ENCODE measurements at places on chromosomes 5 and 9.

DNA sequence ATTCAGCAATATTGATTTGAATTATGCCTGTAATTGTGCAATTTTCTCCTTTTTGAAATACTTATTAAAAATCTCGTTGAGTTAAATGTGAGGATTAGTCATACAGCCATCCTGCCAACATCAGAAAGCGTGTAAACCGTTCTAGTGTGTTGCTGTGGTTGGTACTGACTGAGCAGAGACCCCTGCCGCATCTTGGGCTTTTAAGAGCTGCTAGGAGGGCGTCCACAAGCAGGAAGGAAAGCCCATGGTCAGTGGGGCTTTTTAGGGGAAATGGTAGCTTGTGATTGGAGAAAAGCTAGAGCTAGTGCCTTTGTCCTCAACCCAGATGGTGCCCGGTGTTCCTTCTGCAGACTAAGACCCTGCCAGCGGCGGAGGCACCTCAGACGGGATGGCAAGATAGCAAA, 1.3 kb downstream of the SDHA start:
- DNase-seq: peak; percentile 26

- DNase-seq: no peak
Observed at GRCh38 chr5:124718380-124718789, 28.1 kb downstream of the ZNF608 start.

GRCh38 chr5:20656262-20656661, 668.3 kb upstream of the CDH18 start:
- DNase-seq: no peak

- DNase-seq: no peak
Observed at GRCh38 chr5:96856371-96856770, 19.9 kb upstream of the ERAP2 start.

GRCh38 chr9:78724896-78725295, 428.0 kb downstream of the PSAT1 start:
- no peak for DNase-seq

GRCh38 chr5:56812110-56812509, 3.2 kb upstream of the MAP3K1 start:
- DNase-seq: no peak

- no peak for DNase-seq
Observed at GRCh38 chr9:4417578-4418325, 72.5 kb upstream of the SLC1A1 start.

DNA sequence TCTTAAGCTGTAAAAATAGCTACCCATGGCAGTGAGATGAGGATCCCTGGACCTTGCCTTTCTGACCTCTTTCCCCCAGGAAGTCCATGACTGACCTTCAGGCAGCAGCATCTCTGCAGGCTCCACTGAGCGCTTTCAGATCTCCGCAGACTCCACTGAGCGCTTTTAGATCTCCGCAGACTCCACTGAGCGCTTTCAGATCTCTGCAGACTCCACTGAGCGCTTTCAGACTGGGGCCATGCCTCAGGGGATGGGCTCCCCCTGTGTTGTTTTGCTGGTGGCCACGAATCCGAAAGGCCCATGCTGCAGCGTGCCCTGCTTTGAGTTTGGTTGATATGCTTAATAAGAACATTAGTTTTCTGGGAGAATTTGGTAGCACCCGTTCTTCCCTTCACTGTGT, 254.2 kb downstream of the FANCC start:
- no peak for DNase-seq

DNA sequence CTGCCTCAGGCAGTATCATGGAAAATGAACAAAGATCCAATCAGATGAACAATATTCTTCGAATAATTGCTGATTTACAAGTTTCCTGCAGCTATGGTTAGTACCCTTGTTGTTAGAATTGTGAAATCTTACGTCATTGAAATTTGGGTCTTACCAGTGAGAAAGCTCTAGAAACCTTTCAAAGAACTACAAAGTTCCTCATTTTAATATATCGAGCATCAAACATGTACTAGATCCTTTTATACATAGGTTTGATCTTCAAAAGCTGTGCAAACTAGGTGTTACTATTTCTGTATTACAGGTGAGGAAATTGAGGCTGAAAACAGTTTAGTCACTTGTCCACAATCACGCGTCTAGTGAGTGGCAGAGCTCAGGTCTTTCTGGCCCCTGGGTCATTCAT, 43.7 kb upstream of the ANGPTL2 start:
- peak; percentile 45 for DNase-seq

DNA sequence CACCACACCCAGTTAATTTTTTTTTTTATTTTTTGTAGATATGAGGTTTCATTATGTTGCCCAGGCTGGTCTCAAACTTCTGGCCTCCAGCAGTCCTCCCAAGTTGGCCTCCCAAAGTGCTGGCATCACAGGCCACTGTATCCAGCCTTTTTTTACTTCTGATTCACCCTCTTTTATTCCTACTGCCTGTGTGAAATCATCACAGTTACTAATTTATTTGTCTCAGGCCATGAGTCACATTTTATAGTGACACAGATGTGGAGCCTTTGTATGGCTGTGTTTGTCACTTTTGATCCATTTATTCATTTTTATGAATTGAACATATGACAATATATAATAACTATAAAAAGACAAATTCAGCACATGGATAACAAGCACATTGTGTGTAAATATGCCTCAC, 67.1 kb upstream of the SNX2 start:
- no peak for DNase-seq
